ENCODE measurements at places on chromosomes 5 and 9.

- DNase-seq: no peak
These were observed 11.8 kb upstream of the REEP5 start for GRCh38 chr5:112933651-112934365.

DNA sequence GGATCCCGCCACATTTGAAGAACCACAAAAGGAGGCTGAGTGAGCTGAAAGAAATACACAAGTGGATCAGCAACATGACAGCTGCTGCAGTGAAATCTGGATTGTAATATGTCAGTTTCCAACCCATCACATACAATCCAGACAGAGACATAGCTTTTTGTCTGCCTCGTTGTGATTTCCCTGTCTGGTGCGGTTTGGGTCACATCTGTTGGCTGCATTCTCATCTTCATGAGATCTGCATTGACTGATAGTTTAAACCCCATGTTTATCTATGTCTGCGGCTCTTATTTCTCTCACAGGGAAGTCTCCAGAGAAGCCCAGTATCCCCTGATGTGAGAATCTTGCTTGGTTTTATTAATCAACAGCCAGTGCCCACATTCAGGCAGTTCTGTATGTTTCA lies 403.1 kb upstream of the ZNF608 start:
- DNase-seq: no peak

DNA sequence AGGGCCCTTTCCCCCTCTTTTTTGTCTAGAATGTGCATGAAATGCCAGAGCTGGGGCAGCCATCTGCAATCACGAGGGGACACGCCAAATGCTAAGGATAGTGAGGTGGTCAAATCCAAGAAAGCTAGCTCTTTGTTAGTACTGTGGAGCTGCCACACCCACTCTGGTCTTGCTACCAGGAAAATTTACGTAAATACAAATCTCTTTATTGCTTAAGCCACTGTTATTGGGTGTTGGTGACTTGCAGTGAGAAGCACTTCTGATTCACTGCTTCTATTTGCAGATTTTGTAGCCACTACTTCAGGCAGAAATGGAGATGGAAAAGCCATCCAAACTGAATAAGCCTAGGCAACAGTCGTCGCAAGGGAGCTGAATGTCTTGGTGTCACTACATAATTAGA lies 25.6 kb upstream of the SUSD1 start:
- DNase-seq: no peak

- DNase-seq: no peak
These were observed 41.8 kb downstream of the MEF2C start for GRCh38 chr5:88841212-88841611.

GRCh38 chr5:17831279-17831678 lies 197.0 kb downstream of the TAF11L14 start:
- DNase-seq: no peak

DNA sequence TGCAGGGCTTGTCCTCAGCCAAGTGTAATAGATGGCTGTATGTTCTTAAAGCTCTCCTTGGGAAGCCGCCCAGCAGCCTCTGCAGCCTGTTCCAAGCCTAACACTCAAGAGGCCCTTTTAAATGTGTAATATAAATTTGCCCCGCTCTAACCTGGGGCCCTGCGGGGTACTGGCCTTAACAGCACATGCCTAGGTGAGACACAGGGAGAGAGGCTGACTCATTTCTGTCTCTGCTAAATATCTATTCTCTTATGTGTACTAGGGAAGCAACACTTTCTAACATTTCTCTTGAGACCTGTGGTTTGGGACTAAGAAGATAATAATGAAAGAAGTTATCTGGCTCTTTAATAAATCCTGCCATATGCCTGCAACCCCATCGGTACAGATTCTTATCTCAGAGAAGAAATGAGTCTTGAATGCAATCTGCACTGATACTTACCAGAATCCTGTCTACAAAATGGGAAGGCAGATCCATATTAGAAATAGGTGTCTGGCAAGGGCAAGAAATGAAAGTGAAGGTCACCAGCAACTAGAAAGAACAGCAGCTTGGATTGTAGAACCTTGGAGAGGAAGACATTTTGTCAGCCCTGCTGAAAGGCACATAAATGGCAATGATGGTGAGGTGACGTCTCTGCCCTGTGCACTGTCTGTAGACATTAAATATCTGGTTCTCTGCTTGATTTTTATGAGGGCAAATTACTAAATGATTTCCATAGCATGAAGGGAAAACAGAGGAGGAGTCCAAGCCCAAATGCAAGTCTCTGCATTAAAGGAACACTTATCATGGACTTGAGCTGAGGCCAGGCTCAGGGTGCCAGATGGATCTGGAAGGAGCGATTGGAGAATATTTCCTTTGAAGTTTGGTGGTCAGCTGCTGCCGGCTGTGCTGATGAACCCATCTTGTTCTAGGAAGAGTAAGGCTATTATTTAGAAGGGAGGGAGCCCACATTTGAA lies 14.5 kb upstream of the TGFBI start:
- DNase-seq: peak; percentile 71

GRCh38 chr9:121271368-121272341 lies 3.7 kb downstream of the GSN start:
- peak; percentile 89 for DNase-seq

DNA sequence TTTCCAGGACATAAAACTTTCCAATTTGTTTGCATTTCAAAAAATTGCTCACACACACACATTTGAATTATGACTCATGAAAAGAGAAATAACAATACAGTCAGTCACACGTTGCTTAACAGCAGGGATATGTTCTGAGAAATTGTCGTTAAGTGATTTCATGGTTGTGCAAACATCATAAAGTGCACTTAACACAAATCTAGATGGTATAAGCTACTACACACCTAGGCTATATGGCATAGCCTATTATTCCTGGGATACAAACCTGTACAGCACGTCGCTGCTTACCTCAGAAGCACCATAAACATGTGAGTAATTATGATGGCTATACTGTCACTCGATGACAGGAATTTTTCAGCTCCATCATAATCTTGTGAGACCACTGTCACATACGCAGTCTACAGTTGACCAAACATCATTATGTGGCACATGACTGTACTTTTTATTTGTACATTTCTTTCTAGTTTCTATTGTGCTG lies 378.2 kb downstream of the ACTL7B start:
- peak; percentile 61 for DNase-seq
